ENCODE measurements at places on chromosomes 2 and 18.

GRCh38 chr2:85376291-85377065 lies 21.9 kb downstream of the ELMOD3 start:
- no peak for DNase-seq

GRCh38 chr2:101976891-101977290 lies 14.9 kb upstream of the IL1R2 start:
- DNase-seq: no peak

DNA sequence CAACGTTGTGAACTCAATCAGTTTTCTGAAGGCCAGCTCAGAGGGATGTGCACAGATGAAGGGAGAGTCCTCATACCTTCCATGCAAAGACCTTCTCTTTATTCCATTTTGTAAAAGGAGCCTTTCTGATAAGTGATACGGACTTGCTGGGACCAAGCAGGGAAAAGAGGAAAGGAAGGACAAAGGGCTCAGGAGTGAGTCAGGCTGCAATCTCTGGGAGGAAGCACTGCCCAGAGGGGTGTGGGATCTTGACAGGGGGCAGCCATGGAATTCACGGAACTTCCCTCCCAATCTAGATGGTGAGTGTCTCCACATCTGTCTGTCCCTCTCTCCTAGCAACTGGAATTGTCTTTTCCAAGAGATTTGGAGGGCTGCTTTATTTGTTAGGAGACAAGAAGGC lies 281.4 kb upstream of the CELF4 start:
- no peak for DNase-seq

DNA sequence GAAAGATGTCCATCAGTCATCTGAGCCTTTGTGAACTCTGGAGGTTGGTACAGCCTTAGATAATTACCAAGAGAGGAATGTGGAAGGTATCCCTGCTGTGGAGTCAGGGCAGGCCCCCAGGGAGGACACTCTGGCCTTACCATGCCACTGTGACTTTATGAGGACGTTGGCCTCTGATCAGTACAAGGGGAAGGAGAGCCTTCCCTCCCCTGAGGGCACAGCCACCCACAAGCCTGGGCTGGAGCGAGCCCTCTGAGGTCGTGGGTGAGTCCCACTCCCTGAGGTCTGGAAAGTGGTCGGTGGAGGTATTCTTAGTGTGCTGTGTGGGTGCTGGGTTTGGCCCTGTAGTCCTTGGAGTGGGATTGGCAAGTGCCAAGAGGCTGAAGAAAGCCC lies 91.6 kb downstream of the STPG4 start:
- DNase-seq: no peak

- DNase-seq: peak; percentile 52
Observed at GRCh38 chr2:213152065-213152794, 818 bp upstream of the IKZF2 start.

- no peak for DNase-seq
Observed at GRCh38 chr2:157486596-157487270, 42.8 kb upstream of the CYTIP start.

DNA sequence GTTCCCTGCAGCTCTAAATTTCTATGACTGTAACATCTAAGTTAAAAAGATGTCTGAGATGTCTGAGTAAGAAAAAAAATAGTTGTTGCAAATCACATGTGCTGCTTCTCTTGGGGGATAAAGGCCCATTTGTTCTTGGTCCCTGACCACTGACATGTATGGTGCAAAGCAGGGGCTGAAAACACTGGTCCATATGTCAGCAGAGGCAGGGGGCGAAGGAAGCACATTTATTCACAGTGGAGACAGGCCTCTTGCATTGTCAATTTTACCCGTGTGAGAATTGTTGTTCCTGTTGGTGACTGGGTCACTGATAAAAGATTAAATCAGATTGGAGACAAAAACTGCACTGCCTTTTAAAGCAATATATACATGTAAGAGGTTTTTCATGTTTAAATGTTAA lies 38.8 kb downstream of the PRKCE start:
- DNase-seq: no peak

DNA sequence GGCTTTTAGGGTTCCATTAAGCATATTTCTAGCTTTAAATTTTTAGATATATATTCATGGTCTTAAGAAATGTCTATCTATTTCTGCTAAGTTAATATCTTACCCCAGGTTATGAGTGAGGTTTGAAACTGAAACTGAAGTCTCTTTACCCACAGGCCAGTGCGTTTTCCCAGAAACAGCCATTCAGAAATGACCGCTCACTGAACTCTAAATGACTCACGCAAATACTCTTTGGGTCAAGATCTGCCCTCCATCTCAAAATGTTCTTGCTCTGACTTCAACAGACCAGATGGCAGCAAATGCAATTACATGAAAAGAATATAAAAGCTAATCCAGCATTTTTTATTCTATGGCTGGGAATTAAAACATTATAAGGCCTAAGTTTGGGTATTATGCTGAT lies 315.2 kb downstream of the TDRD15 start:
- no peak for DNase-seq

- no peak for DNase-seq
Observed at GRCh38 chr2:134818321-134818720, 20.1 kb upstream of the ACMSD start.

DNA sequence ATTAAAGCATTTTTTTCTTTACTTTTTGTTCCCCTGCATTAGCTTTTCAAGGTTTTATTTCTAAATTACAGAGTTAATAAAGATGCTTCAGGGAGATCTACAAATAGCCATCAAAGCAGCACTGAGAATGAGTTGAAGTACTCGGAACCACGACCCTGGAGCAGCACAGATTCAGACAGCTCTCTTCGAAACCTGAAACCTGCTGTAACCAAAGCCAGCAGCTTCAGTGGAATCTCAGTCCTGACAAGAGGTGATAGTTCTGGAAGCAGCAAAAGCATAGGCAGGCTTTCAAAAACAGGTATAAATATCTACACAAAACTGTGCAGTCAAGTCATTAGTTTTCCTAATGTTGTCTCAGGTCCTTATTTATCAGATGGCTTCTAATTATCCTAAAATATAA lies 102.8 kb upstream of the UBXN4 start:
- DNase-seq: no peak
